ENCODE measurements at places on chromosomes 2 and 18. TPM values are rescaled to one million over a fixed set of nuclear protein-coding genes. Genes with fewer than 3 reads are reported as not detected.

DNA sequence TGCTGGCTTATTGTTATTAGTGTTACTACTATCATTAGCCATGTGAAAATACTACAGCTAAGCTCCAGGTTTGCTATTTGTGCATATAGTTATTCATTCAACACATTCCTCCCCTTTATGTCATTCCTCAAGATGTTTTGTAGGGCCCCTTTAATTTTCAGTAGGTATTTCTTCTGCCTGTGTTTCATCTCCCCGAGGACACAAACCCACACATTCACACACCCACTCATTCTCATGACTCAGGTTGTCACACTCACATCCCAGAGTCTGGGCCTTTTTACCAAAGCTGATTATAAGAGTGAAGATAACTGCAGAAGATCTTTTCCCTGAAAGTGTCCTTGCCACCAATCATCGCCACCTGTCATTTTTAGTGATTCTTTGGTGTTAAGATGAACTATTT lies 68.6 kb upstream of the SPOPL start:
- no peaks in the 10 kb centered on the region for H3K27me3 ChIP-seq
- no peak for DNase-seq
- no peaks in the 10 kb centered on the region for H3K36me3 ChIP-seq
- no peak overlapping the region for H3K4me3 ChIP-seq
- no peak overlapping the region for H3K27ac ChIP-seq
- peaks cover 14% of the 10 kb centered on the region for H3K4me1 ChIP-seq

DNA sequence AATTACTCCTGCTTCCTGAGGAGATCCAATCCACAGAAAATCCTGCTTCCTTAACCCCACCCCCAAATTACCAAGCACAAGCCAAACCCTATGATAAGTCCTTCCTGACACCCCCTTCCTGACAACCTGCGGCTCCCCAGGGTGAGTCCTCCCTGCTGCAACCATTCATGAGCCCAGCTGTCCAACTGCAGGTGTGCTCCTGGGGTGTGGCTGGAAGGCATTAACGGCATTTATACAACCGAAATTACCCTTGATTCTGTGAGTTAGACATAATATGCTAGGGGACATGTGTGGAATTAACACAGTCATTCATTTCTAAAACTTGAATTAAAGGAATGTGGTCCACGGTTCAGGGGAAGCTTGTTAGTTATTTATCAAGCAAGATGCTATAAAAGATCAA lies 119.0 kb upstream of the ALKAL2 start:
- H3K4me1 ChIP-seq, result no peaks in the 10 kb centered on the region
- no peak for DNase-seq
- peaks cover 5% of the 10 kb centered on the region for H3K36me3 ChIP-seq
- no peak overlapping the region for H3K27ac ChIP-seq
- no peak overlapping the region for H3K4me3 ChIP-seq

The REEP1 gene
- total RNA-seq, result 0.07 TPM

The RAB17 gene
- not detected for total RNA-seq

The ACTG2 gene
- 0.32 TPM for total RNA-seq
